Osteocyte (in vitro differentiated cells): ENCODE measurements at places on chromosomes 11 and 22. TPM values are rescaled to one million over a fixed set of nuclear protein-coding genes. Genes with fewer than 3 reads are reported as not detected.

DNA sequence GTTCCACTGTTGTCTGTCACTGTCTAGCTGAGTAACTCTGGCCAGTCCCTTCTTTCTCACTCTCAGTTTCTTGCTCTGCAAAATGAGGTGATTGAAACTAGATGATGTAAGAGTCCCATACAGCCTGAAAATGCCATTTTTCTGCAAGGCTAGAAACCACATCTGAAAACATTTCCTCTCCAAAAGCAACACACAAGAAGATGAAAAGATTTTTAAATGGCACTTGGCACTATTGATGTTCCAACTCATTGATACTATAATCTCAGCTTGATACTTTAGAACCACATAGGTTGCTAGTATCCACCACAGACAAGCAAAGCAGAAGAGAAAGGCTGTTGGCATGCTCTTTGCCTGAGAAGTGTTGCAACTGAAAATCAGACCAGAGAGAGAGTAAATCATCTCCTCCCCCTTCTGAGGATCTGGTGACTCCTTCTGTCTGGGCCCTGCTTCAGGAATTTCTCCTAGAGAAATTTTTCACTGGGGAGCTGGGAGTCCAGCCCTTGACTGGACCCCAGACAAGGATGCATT lies 1217.9 kb downstream of the LRRC4C start:
- no peaks in the 10 kb centered on the region for H3K4me1 ChIP-seq
- H3K27me3 ChIP-seq = no peaks in the 10 kb centered on the region
- H3K36me3 ChIP-seq = no peaks in the 10 kb centered on the region
- DNase-seq = no peak
- no peak overlapping the region for H3K4me3 ChIP-seq

Gene OR6T1
- total RNA-seq = not detected in 2 replicates

GRCh38 chr22:45304971-45305370 lies 4.8 kb upstream of the FAM118A start:
- H3K4me3 ChIP-seq = no peak overlapping the region
- H3K27ac ChIP-seq = no peak overlapping the region
- H3K4me1 ChIP-seq = peaks cover 22% of the 10 kb centered on the region
- no peaks in the 10 kb centered on the region for H3K36me3 ChIP-seq

GRCh38 chr11:111938687-111939160 lies 1.6 kb downstream of the DIXDC1 start:
- no peaks in the 10 kb centered on the region for H3K27me3 ChIP-seq
- peak overlapping the region; percentile 78 for H3K27ac ChIP-seq
- H3K4me3 ChIP-seq = peak overlapping the region; percentile 70
- H3K36me3 ChIP-seq = no peaks in the 10 kb centered on the region
- peaks cover 37% of the 10 kb centered on the region for H3K4me1 ChIP-seq
- DNase-seq = peak; percentile 44

GRCh38 chr11:45936511-45937054 lies 14.1 kb downstream of the LARGE2 start:
- no peak for DNase-seq
- H3K4me1 ChIP-seq = no peaks in the 10 kb centered on the region

DNA sequence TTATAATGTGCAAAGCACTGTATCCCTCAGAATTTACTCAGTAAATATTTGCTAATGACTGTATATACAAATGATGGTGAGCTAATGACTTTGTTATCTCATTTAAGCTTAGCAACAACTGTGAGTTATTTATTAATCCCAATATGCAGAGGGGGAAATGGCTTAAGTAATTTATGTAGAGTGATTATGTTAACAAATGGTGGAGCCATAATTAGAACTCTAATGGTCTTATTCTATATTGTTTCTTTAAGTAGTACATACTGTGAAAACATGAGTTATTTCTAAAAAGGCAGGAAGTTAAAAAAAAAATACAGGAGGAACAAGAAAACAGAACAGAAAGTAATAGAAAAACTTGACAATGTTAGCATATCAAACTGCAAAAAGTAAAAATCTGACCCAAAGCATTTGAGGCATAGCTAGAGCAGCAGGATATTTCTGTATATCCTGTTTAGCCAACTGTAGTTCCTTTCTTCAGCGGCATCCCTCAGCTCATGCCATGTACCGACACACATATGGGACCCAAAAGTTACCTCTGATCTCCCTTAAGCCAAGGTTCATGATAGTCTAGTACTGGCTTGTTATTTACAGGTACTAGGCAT lies 94.2 kb downstream of the FCHSD2 start:
- H3K27me3 ChIP-seq = no peaks in the 10 kb centered on the region
- H3K27ac ChIP-seq = peak overlapping the region; percentile 66
- H3K4me1 ChIP-seq = peaks cover 17% of the 10 kb centered on the region
- peak overlapping the region; percentile 12 for H3K4me3 ChIP-seq
- DNase-seq = no peak

- H3K4me1 ChIP-seq = peaks cover 64% of the 10 kb centered on the region
- peak overlapping the region; percentile 19 for H3K27ac ChIP-seq
- H3K4me3 ChIP-seq = no peak overlapping the region
- DNase-seq = no peak
- H3K27me3 ChIP-seq = no peaks in the 10 kb centered on the region
These were observed 48.0 kb downstream of the YAP1 start for GRCh38 chr11:102158164-102158735.

GRCh38 chr11:67731583-67731982 lies 57.2 kb upstream of the ALDH3B2 start:
- H3K4me1 ChIP-seq = no peaks in the 10 kb centered on the region
- H3K36me3 ChIP-seq = no peaks in the 10 kb centered on the region
- H3K4me3 ChIP-seq = no peak overlapping the region
- H3K27ac ChIP-seq = no peak overlapping the region
- no peak for DNase-seq

GRCh38 chr11:131855320-131855719 lies 484.9 kb downstream of the NTM start:
- H3K4me3 ChIP-seq = no peak overlapping the region
- H3K4me1 ChIP-seq = no peaks in the 10 kb centered on the region
- H3K36me3 ChIP-seq = no peaks in the 10 kb centered on the region
- peaks cover 41% of the 10 kb centered on the region for H3K27me3 ChIP-seq

- H3K27ac ChIP-seq = no peak overlapping the region
- DNase-seq = no peak
- no peaks in the 10 kb centered on the region for H3K36me3 ChIP-seq
- peaks cover 32% of the 10 kb centered on the region for H3K27me3 ChIP-seq
- no peak overlapping the region for H3K4me3 ChIP-seq
These were observed 983 bp downstream of the EHF start for GRCh38 chr11:34621876-34622275.

GRCh38 chr11:74806267-74806666 lies 57.6 kb downstream of the RNF169 start:
- no peak overlapping the region for H3K4me3 ChIP-seq
- H3K27ac ChIP-seq = no peak overlapping the region
- H3K36me3 ChIP-seq = peaks cover 12% of the 10 kb centered on the region
- no peaks in the 10 kb centered on the region for H3K27me3 ChIP-seq

Gene GLYATL2
- 0.24 TPM in 1 of 2 replicates, not detected in the other for total RNA-seq

- no peak overlapping the region for H3K4me3 ChIP-seq
- H3K4me1 ChIP-seq = peaks cover 21% of the 10 kb centered on the region
- DNase-seq = no peak
- peaks cover 29% of the 10 kb centered on the region for H3K36me3 ChIP-seq
These were observed 25.5 kb downstream of the TCP11L1 start for GRCh38 chr11:33064866-33065265.

GRCh38 chr22:19238900-19239299 lies 52.6 kb downstream of the CLTCL1 start:
- DNase-seq = no peak
- no peak overlapping the region for H3K4me3 ChIP-seq

Gene SCUBE1
- total RNA-seq = 0.68 and 0.91 TPM in 2 replicates

- no peak for DNase-seq
- no peaks in the 10 kb centered on the region for H3K4me1 ChIP-seq
- no peak overlapping the region for H3K4me3 ChIP-seq
- no peak overlapping the region for H3K27ac ChIP-seq
These were observed 51.1 kb upstream of the JAM3 start for GRCh38 chr11:134017511-134018430.

DNA sequence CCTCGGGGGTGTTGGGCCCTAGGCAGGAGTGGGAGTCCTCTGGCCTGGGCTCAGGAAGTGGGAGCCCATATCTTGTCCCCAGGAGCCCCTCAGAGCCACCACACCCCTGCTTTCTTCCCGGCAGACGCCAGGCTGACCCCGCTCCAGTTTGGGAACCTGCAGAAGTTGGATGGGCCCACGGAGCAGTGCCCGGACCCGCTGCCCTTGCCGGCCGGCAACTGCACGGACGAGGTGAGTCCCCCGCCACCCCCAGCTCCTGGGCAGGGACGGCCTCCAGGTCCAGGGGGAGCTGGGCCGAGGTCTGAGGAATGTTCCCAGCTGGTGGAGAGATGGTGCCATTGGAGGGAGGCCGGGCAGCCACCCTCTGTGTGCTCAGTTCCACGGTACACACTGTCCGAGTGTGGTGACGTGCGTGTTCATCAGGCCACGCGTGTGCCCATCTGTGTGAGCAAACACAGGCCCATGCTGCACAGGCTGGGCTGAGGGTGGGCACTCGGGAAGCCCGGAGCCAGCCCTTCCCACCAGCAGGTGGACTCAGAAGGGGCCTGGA lies 4.8 kb downstream of the MUC5B start:
- H3K27me3 ChIP-seq = no peaks in the 10 kb centered on the region
- H3K4me3 ChIP-seq = no peak overlapping the region
- DNase-seq = no peak
- H3K4me1 ChIP-seq = no peaks in the 10 kb centered on the region
- H3K27ac ChIP-seq = no peak overlapping the region

Gene KRTAP5-2
- not detected in 2 replicates for total RNA-seq

Gene KLHL35
- 2.3 and 2.8 TPM in 2 replicates for total RNA-seq

Gene DERL3
- 0.52 and 0.56 TPM in 2 replicates for total RNA-seq

DNA sequence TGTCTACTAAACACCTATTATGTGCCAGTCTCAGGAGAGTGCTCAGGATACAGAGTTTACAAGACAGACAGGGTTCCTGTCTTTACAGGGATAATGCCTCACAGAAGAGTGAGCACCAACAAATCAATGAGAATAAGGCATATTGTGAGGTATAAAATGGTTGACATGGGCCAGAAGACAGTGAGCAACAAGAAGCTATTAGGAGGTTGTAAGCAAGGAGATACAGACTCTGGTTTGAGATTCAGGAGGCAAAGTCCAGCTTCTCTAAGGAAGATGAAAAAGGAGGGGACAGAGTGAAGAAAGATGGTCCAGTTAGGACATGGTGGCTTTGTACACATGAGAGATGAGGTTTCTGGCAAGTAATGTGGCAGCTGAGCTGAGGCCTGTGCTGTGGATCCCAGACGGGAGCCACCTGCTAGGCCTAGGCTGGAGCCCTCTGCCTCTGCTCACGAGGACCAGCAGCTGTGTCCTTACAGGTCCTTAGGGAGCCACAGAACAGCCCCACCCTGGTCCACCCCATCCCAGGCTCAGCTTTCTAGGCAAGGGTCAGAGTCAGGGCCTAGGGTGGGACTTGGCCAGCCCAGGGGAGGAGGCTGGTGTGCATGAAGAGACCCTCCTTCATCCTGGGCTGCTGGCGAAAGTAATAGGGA lies 110.5 kb downstream of the ZNF280B start:
- no peak for DNase-seq
- no peak overlapping the region for H3K4me3 ChIP-seq
- peaks cover 19% of the 10 kb centered on the region for H3K27me3 ChIP-seq
- H3K27ac ChIP-seq = no peak overlapping the region

GRCh38 chr11:123434262-123434661 lies 4.2 kb downstream of the GRAMD1B start:
- H3K36me3 ChIP-seq = no peaks in the 10 kb centered on the region
- no peak overlapping the region for H3K27ac ChIP-seq
- peaks cover 9% of the 10 kb centered on the region for H3K4me1 ChIP-seq
- H3K4me3 ChIP-seq = no peak overlapping the region
- no peaks in the 10 kb centered on the region for H3K27me3 ChIP-seq

DNA sequence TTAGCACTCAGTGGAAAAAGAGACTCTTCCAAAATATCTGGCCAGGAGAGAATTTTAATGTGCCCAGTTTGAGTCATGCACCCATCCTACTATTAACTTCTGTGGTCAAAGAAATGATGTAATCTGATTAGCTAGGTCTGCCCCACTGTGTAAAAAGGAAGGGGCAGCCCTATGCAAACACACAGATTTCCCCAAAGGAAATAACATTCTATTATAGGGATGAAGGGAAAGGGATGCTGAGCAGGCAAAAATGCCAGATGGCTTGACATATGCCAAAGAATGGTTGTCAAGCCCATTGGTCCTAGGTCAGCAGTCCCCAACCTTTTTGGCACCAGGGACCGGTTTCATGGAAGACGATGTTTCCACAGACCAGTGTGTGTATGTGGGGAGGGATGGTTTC lies 43.3 kb upstream of the PAK1 start:
- no peak overlapping the region for H3K27ac ChIP-seq
- no peaks in the 10 kb centered on the region for H3K36me3 ChIP-seq
- H3K4me3 ChIP-seq = no peak overlapping the region
- no peaks in the 10 kb centered on the region for H3K4me1 ChIP-seq
- H3K27me3 ChIP-seq = peaks cover 7% of the 10 kb centered on the region

Gene DCDC1
- total RNA-seq = not detected in 2 replicates

- no peak for DNase-seq
- peaks cover 46% of the 10 kb centered on the region for H3K4me1 ChIP-seq
- H3K4me3 ChIP-seq = no peak overlapping the region
- no peaks in the 10 kb centered on the region for H3K36me3 ChIP-seq
- H3K27ac ChIP-seq = no peak overlapping the region
- no peaks in the 10 kb centered on the region for H3K27me3 ChIP-seq
These were observed 99.5 kb downstream of the MICAL3 start for GRCh38 chr22:17924735-17925364.

- H3K27ac ChIP-seq = no peak overlapping the region
- H3K27me3 ChIP-seq = no peaks in the 10 kb centered on the region
- H3K4me3 ChIP-seq = no peak overlapping the region
- H3K36me3 ChIP-seq = no peaks in the 10 kb centered on the region
- no peak for DNase-seq
These were observed 17.3 kb downstream of the TSPAN18 start for GRCh38 chr11:44743959-44744557.

Gene CREBZF
- total RNA-seq = 38.0 and 44.7 TPM in 2 replicates

Gene NARS2
- total RNA-seq = 11.1 and 11.6 TPM in 2 replicates

- H3K27ac ChIP-seq = no peak overlapping the region
- H3K4me3 ChIP-seq = no peak overlapping the region
- no peaks in the 10 kb centered on the region for H3K4me1 ChIP-seq
- H3K27me3 ChIP-seq = peaks cover 15% of the 10 kb centered on the region
- no peaks in the 10 kb centered on the region for H3K36me3 ChIP-seq
- DNase-seq = no peak
These were observed 108.0 kb upstream of the ANO1 start for GRCh38 chr11:69969890-69970784.

GRCh38 chr11:57315491-57315890 lies 9.3 kb downstream of the TNKS1BP1 start:
- DNase-seq = no peak
- H3K27ac ChIP-seq = no peak overlapping the region
- no peak overlapping the region for H3K4me3 ChIP-seq
- peaks cover 21% of the 10 kb centered on the region for H3K36me3 ChIP-seq
